Inflammatory macrophage treated with lipopolysaccharide for 1 hour (primary cell): ENCODE measurements at places on chromosomes 2 and 18.

- DNase-seq: no peak
Measured at GRCh38 chr18:76985156-76985950, 147.2 kb downstream of the MBP start.

DNA sequence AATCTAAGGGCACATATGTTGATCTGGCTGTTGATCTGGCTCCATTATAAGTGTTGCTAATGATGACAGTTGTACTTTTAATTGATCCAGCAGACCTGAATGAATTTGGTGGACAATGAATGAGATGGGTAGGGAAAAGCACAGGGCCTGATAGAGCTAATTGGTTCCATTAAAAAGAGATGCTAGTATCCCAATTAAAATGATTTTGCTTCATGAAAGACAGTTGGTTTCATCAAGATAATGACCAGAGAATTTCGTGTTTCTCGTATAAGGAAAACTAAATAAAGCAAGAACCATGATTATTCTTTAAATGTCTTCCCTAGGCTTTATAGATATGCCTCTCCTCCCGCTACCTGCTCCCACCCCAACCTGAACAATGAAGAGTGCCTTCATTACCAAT, 108.6 kb upstream of the LRRTM1 start:
- DNase-seq: no peak

DNA sequence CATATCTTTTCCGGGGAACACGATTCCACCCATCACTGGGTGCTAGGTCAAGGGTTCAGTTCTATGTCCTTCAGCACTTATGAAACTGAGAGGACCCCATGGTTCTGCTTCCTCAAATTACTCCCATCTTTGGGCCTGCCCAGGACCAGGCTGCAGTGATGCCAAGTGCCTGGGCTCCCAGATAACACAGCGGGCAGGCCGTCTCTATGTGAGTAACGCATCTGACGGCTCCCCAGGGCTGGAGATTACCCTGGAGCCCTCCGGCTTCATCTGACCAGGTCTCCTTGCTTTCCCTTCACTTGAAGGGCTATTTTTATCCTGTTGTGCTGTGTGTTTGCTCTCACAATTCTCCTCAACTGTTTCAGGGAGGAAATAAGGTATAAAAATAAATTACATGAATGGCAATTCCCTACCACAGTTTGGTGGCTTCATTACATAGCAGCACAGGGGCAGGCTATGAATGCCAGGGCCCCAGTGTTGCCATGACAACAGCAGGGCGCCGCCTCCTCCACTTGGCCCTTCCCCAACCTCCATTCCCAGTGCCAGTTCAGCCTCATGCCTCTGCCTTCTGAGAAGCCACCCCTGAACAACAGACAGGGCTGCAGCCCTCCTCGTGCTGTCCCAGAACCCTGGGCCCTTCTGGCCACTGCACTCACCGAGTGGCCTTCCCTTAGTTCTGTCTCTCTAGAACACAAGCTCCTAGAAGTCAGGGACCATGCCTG, 25.4 kb upstream of the TMEM131 start:
- no peak for DNase-seq

GRCh38 chr2:65388596-65389390, 43.6 kb downstream of the SPRED2 start:
- DNase-seq: no peak

GRCh38 chr2:20668451-20668850, 1.5 kb downstream of the GDF7 start:
- DNase-seq: no peak

DNA sequence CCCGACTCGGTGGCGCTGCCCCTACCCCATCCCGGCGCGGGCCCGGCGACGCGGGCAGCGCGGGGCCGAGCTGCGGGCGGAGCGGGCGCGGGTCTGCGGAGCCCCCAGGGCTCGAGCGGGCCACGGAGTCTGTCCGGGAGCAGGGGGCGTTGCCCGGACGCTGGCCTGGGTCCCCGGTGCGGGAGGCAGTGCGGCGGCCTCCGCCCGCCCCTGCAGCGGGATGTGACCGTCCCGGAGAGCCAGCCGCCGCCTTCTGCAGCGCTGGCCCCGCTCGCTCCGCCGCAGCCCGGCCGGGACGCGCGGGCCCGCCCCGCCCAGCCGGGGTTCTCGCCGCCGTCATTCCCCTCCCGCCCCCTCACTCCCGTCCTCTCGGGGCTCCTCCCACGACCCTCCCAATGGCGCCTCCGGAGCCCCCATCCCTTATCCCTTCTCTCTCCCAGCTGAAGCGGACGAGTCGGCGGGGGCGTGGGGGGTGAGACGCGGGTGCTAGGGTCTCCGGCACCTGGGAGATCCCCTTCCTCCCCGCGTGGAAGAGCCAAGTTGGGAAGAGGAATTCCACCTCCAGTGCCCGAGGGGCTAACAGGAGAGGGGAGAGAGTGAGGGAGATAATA, at the start of gene FNDC4:
TSS of gene FNDC4 (minus strand) at position 257 of the 611 bp plus-strand sequence. CDS start 521 bp downstream, outside the sequence.
- no peak for DNase-seq

DNA sequence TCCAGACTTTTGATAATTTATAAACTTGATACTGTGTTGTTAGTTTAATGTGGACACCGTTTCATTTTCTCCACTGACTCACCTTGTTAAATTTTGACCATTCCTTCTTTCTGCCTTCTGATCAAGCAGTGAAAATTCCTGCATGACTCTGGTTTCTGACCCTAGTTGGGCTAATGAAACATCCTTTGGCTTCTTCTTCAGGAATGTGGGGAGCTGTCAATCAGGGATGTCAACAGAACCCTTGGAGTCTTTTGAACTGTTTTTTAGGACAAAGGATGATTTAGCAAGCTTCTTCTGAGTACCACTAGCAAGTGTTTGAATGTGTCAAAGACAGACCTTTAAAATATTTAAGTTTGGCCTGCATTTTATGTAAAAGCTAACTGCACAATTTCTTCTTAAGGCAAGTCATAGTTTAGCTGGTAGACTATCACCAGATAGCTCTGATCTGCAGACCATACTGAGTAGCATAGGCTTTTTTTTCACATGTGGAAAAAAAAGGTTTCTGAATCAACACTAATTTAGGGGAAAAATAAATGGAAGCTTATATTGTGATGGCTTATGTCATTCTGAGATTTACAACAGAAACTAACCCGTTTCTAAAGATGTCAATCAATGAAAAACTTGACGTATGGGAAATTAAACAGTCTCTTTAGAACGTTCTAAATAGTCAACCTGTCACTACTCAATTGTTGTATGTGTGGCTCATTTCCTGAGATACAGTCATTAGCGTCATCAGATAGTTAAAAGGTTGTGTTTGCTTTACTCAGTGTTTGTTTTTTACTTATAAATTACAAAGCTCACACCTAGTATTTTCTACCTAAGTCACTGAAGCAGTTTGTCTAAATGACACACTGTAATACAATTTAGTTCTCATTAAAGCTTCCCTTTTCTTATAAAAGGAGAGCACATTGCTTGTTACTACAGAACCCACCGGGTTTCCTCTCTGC, 311.4 kb downstream of the PTPRM start:
- no peak for DNase-seq

- DNase-seq: no peak
Measured at GRCh38 chr18:75809926-75810255, 382.4 kb upstream of the SMIM21 start.

DNA sequence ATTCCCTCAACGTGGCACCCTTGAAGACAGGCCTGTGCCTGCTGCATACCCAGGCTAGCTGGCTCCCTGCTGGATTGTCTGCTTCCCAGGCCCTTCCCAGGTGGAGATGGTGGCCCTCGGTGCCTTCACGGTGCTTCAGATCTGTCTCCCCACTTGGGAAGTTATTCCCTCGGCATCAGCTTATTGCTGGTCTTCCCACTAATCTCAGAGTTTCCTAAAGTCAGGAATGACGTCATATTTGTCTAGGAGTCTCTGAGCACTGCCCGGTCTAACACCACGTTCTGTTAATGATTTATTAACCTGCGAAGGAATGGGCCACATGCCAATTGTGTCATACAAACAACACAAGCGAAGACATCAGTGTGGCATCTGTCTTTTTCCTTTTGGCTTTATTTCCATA, 269.8 kb upstream of the ID2 start:
- no peak for DNase-seq

DNA sequence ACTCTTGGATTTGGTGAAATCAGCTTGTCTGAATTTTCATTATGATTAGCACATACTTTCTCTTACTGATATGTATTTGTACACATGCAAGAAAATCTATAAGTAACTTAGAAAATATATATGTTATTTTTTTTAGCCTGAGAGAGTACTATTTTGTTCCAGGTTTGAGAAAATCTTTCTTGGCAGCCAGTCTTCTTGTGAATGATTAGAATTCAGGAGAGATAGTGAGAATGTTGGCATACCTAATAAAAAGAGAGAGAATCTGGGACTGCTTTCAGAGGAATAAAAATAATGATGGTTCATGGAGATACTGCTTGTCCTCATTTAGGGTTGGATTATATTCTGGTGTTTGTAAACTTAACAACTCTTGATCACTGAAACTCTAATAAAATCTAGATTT, 44.4 kb upstream of the RIT2 start:
- no peak for DNase-seq

GRCh38 chr2:133522204-133522603, 46.1 kb downstream of the NCKAP5 start:
- DNase-seq: no peak

DNA sequence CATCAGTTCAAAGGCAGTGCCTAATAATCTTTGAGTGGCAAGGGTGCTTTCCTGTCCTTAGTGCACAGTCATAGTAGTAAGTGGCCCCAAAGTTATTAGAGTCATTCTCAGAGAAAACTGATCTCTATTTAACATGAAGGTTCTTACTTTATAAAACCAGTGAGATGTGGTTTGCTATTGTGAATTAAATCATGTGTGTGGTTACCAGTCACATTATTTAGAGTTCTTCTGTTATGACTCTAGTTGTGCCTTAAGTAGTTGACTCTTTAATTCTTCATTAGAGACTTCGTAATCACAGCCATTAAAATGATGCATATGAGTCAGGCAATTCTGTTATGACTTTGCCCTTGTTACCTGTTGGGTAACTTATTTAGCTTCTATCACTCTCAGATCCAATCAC, 1392.9 kb upstream of the ACVR2A start:
- no peak for DNase-seq

DNA sequence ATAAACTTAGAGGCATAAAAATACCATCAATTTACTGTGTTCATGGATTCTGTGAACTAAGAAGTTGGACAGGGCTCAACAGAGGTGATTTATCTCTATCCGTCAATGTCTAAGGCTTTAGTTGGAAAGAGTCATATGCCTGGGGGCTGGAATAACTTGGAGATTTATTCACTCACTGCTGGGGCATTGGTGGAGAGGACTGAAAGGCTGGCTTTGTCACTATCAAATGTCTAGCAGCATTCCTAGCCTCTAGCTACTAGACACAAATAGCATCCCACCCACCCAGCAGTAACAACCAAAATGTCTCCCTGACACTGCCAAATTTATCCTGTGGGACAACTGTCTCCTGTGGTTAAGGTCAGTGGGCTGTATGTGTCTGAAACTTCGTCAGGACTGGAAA, 71.0 kb downstream of the EVA1A start:
- no peak for DNase-seq

- DNase-seq: no peak
Measured at GRCh38 chr2:120290737-120291136, 38.1 kb downstream of the RALB start.

- no peak for DNase-seq
Measured at GRCh38 chr2:554444-554843, 122.8 kb downstream of the TMEM18 start.

GRCh38 chr2:119383410-119384140, 16.8 kb downstream of the DBI start:
- DNase-seq: no peak
